Cortex of kidney (tissue), 1 donor: ENCODE measurements at places on chromosomes 7 and 10.

DNA sequence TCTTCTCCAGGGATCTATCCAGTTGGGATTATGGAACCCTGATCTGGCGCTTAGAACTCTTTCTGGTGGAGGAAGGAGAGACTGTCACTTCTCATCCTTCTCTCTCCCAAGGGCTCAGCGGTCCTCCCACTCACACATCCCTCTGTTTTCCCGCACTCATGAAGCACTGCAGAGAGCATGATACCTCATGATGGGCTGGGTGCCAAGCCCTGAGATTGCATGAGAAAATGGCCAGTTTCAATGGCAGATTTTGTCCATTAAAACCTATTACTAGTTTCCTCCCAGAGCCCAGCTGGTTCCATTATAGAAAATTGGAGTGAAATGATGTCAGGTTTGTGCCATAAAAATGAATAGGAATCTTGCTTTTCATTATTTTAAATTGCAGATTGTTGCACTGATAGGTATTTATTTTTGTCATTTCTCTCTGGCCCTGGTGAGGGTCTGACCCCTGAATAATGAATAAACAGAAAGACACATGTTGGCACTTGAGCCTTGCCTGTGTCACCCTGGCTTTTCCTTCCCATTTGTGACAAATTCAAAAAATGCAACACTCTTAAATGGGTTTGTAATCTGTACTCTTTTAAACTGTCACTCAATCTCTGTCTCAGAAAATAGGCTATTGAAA, 1151.1 kb downstream of the TYW1 start:
- DNase-seq = no peak

DNA sequence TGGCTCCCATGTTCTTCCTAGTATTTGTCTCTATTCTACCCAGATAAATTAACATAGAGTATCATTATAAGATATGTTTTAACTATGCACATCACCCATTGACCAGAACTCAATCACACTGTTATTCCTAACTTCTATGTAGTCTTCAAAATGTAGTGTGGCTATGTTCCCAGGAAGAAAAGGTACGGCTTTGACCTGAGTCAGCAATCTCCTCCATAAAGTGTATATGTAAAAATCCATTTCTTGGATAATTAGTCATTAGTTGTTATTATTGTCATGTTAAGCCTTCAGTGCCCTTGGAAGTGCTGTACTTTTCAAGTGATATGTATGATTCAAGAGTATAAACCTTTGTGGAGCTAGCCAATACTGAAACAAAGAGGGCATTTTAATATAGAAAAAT, 444.0 kb upstream of the ZWINT start:
- no peak for DNase-seq

GRCh38 chr10:118590334-118590733, 5.1 kb downstream of the PRLHR start:
- DNase-seq = no peak

DNA sequence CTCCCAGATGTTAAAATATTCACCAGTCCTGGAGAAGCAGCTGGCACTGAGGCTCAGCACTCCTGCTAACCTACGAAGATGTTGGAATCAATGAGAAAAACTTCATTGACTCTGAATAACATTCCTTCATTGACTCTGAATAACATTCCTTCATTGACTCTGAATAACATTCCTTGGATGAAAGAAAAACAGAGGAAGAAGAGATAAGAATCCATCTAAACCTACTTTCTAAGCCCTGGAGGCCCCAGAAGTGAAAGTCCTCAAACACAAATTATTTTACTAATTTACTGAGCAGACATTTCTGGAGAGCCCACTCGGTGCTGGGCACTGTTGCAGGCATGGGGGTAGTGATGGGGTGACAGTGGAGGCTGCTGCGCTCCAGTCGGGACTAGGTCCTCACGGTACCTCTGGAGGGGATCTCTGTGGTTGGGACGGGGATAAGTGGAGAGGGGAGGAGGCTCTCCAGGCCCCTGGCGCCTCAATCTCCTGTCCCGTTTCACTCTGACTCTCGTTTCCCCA, 254.1 kb downstream of the WDR37 start:
- no peak for DNase-seq

- DNase-seq = no peak
Measured at GRCh38 chr7:55571511-55572377, 558 bp downstream of the VOPP1 start.

DNA sequence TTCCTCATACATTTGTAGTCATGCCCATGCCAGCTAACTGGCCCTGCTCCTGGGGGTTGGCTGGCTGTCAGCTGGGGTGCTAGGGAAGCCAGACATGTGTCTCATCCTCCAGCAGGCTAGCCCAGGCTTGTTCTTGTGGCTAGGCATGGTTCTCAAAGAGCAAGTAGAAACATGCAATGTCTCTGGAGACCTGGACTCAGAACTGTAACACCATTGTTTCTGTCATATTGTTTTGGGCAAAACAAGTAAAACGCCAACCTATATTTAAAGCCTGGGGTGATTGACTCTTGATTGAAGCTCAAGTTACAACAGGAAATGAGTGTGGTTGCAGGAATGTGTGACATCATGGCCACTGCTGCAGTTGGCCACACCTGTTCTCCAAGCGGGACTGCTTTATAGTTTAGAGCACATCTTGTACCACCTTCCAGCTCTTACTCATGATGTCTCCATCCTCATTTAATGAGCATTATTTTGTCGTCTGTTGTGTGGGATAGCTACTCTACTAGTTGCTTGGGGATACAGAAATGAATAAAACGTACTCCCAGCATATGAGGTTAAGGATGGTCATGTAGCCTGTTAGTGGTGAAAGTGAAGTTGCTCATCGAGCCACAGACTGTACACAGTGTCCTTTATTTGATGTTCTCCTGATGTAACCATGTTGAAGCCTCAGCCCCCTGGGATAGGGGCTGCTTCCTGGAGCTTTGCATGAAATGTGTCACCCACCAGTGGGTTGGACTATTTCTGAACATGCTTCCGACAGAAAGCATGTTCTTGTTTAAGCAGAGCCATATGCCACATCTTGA, 168.4 kb downstream of the SORCS3 start:
- DNase-seq = no peak

- DNase-seq = no peak
Measured at GRCh38 chr10:50917486-50917885, 32.1 kb upstream of the A1CF start.

DNA sequence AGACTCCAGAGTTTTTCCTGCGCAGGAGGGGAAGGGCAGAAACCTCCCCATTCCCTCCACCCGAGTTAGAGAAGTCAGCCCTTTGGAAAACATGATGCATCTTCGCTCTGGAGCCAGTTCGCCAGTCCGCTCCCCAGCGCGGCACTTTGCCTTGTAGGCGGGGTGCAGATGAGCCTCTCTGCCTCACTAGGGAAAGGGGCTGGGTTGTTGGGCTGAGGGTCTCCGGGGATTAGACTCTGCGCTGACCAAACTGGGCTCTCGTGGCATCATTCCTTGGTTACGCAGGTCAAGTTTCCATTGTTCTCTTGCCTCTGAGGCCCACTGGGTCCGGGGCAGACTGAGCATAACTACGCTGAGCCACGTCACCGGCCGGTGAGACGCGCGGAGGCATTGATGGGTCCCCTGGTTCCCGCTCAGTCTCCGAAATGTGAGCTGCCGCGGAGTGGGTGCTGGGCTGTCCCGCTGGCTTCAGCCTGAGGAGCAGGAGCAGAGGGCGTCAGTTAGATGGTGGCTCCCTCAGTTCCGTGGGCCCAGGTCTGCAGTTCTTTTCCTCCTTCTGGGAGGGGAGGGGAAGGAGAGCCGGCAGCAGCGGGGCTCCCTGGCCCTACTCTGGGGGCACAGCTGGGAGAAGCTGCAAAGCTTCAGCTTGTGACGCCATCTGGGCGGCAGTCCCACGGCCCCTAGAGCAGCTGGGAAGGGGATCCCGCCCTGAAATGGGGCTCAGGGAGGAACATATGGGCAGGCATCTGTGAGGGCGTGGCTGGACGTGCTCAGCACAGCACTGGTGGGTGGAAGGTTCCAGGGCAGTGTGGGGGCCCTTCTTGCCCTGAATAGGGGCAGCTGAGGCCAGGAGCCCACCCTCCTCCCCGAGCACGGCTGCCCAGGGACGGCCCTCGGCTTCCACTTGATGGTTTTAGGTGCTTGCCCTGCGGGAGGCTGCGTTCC, 121.3 kb upstream of the BTBD16 start:
- DNase-seq = no peak

GRCh38 chr7:130322615-130323014, 22.0 kb upstream of the CPA5 start:
- DNase-seq = no peak

GRCh38 chr7:19051767-19052375, 65.6 kb downstream of the TWIST1 start:
- DNase-seq = no peak

DNA sequence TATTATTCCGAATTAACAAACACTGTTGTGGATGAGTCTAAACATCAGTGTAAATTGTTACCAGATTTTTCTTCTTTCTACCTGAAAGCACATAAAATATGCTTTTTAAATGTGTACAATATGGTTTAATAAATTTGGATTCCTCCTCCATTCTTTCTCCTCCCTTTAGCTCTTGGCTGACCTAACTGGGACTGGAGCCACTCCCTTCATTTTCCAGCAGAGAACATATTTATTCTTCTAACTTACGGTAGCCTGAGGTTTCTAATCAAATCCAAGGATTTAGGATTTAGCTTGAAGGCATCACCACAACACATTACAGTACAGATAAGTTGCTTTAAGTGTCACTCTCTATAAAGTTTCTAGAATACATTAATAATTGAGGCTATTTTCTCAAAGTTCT, 88.2 kb upstream of the SEMA3C start:
- DNase-seq = no peak

GRCh38 chr10:29874606-29875269, 184.6 kb downstream of the JCAD start:
- DNase-seq = no peak

DNA sequence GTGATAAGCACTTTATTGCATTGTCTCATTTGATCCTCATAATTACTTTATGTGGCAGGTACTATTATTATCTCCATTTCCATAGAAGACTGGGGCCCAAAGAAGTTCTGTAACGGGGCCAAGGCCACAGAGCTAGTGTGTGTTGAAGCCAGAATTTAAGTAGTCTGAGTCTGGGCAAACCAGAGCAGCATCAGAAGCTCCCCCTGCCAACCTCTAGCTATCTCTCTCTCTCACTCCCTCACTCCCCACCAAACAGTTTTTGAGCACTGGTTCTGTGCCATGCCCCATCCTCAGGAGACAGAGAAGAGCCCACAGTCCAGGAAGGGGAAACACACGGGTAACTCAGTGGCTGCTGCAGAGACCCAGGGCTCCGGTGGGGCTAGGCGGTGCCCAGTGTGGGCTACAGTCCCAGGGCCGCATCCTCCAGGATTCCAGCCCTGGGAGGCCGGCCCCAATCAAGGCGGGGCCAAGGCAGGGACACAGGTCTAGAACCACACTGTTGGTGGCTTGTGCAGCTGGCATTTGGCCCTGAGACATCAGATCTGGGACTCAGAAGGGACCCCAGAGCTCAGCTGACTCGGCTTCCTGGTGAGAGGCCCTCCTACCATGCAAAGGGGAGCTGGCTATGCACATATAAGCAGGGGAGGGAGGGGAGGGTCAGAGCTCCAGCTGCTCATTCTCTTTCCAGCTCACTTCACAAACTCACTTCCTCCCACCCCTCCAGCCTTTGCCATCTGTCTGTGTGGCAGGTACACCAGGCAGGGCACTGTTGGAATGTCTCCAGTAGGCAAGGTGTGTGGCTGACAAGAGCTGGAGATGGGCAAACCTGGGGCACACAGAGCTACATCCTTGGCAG, 34.4 kb downstream of the COL13A1 start:
- DNase-seq = no peak

GRCh38 chr7:12583922-12584321, 13.4 kb downstream of the SCIN start:
- DNase-seq = no peak

DNA sequence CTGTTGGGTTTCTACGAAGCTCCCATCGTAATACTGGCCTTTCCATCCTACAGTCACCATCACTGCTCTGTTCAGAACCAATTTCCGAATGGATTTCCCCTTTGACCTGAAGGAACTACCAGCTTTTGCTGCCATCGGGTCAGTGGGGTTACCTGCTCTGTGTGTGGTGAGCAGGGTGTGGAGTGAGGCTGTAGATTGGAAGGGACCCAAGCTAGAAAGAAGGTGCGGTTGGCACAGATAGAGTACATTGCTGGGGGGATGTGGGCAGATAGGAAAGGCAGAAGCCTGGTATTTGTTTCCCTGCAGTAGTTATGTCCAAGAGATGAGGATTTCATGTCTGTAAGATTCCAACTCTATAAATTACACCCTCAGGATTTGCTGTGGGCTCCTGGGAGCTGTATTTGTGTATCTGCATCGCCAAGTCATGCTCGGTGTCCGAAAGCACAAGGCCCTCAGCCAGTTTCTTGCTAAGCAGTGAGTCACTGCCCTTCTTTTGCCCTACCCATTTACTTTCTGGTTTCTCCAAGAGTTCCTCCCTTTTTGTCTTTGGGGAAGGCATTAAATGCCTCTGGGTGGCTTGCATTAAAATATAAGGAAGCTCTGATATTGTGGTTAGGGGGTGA, 15.4 kb downstream of the CLCN1 start:
- DNase-seq = no peak
